ENCODE measurements at places on chromosomes 6 and 20. TPM values are rescaled to one million over a fixed set of nuclear protein-coding genes. Genes with fewer than 3 reads are reported as not detected.

The EPB41L2 gene
- 30.2 TPM for polyA plus RNA-seq

The SLC22A2 gene
- polyA plus RNA-seq = 0.05 TPM

The PSORS1C1 gene
- polyA plus RNA-seq = 6.5 TPM

The KIF6 gene
- 0.43 TPM for polyA plus RNA-seq

The PRRC2A gene
- polyA plus RNA-seq = 95.2 TPM

The ELOVL2 gene
- polyA plus RNA-seq = 1.4 TPM

The MRS2 gene
- polyA plus RNA-seq = 30.3 TPM

The SAPCD1 gene
- polyA plus RNA-seq = 0.25 TPM

The REM1 gene
- 2.9 TPM for polyA plus RNA-seq

The SNX21 gene
- 23.5 TPM for polyA plus RNA-seq

The PPARD gene
- 21.2 TPM for polyA plus RNA-seq

The CST8 gene
- not detected for polyA plus RNA-seq

The SLC17A2 gene
- polyA plus RNA-seq = not detected

The RNF144B gene
- 7.1 TPM for polyA plus RNA-seq

The SLC32A1 gene
- not detected for polyA plus RNA-seq

The PDE10A gene
- polyA plus RNA-seq = 3.8 TPM

The MDFI gene
- polyA plus RNA-seq = 4.9 TPM

The ACTR5 gene
- 3.3 TPM for polyA plus RNA-seq

The BEND3 gene
- 0.36 TPM for polyA plus RNA-seq

The RAET1L gene
- not detected for polyA plus RNA-seq

The SAMD3 gene
- polyA plus RNA-seq = 0.11 TPM

The CASP8AP2 gene
- polyA plus RNA-seq = 5.0 TPM

The HLA-G gene
- polyA plus RNA-seq = not detected

The BTN1A1 gene
- polyA plus RNA-seq = not detected

The IL17F gene
- not detected for polyA plus RNA-seq

The SCRT2 gene
- polyA plus RNA-seq = not detected

The MATN4 gene
- 0.05 TPM for polyA plus RNA-seq

The CFB gene
- 10.4 TPM for polyA plus RNA-seq

The AFG1L gene
- polyA plus RNA-seq = 3.9 TPM

The LY6G6F gene
- polyA plus RNA-seq = not detected

The PRR18 gene
- polyA plus RNA-seq = 0.02 TPM

The TMEM200A gene
- 0.27 TPM for polyA plus RNA-seq

The KCNK16 gene
- not detected for polyA plus RNA-seq

The BPIFB4 gene
- not detected for polyA plus RNA-seq

The PLCB4 gene
- 9.4 TPM for polyA plus RNA-seq

The COL11A2 gene
- polyA plus RNA-seq = 3.7 TPM

The C20orf144 gene
- 0.05 TPM for polyA plus RNA-seq

The IFNGR1 gene
- 125 TPM for polyA plus RNA-seq

The SLA2 gene
- polyA plus RNA-seq = 0.20 TPM

Data from right cardiac atrium (tissue), 5 donors.